ACHN (cell line): ENCODE measurements at places on chromosomes 16 and 17.
A peak's percentile ranks its signal among the peaks of the same experiment; 100 is the strongest.

GRCh38 chr16:19589771-19590302 lies 34.3 kb downstream of the VPS35L start:
- no peak for DNase-seq

- DNase-seq = no peak
These were observed 31.4 kb downstream of the STX8 start for GRCh38 chr17:9544221-9544620.

- no peak for DNase-seq
These were observed 408.4 kb upstream of the EEF2KMT start for GRCh38 chr16:5506021-5506420.

- no peak for DNase-seq
These were observed 40.0 kb downstream of the GRB7 start for GRCh38 chr17:39777534-39778365.

- DNase-seq = peak; percentile 61
These were observed 9.6 kb upstream of the DLX4 start for GRCh38 chr17:49959183-49959935.

GRCh38 chr17:2874189-2874686 lies 78.0 kb downstream of the RAP1GAP2 start:
- no peak for DNase-seq
